Smooth muscle cell of the pulmonary artery (primary cell): ENCODE measurements at places on chromosomes 6 and 20. TPM values are rescaled to one million over a fixed set of nuclear protein-coding genes. Genes with fewer than 3 reads are reported as not detected.

XKR7 gene
- under 0.01 TPM in 1 of 2 replicates, not detected in the other for total RNA-seq

DACT2 gene
- 0.07 and 0.98 TPM in 2 replicates for total RNA-seq

ID4 gene
- total RNA-seq = 6.1 and 19.0 TPM in 2 replicates

CST9L gene
- not detected in 2 replicates for total RNA-seq

PHF3 gene
- total RNA-seq = 54.2 and 61.8 TPM in 2 replicates

BFSP1 gene
- 1.3 and 1.6 TPM in 2 replicates for total RNA-seq

TRIM10 gene
- total RNA-seq = not detected in 2 replicates

HIVEP2 gene
- total RNA-seq = 30.9 and 37.9 TPM in 2 replicates

CAPN11 gene
- total RNA-seq = not detected in 2 replicates

BIRC7 gene
- 0.07 TPM in 2 replicates for total RNA-seq

BPIFB2 gene
- total RNA-seq = not detected in 2 replicates

CASS4 gene
- 0.23 and 0.26 TPM in 2 replicates for total RNA-seq
